ENCODE measurements at places on chromosomes 5 and 9.
A peak's percentile ranks its signal among the peaks of the same experiment; 100 is the strongest.

DNA sequence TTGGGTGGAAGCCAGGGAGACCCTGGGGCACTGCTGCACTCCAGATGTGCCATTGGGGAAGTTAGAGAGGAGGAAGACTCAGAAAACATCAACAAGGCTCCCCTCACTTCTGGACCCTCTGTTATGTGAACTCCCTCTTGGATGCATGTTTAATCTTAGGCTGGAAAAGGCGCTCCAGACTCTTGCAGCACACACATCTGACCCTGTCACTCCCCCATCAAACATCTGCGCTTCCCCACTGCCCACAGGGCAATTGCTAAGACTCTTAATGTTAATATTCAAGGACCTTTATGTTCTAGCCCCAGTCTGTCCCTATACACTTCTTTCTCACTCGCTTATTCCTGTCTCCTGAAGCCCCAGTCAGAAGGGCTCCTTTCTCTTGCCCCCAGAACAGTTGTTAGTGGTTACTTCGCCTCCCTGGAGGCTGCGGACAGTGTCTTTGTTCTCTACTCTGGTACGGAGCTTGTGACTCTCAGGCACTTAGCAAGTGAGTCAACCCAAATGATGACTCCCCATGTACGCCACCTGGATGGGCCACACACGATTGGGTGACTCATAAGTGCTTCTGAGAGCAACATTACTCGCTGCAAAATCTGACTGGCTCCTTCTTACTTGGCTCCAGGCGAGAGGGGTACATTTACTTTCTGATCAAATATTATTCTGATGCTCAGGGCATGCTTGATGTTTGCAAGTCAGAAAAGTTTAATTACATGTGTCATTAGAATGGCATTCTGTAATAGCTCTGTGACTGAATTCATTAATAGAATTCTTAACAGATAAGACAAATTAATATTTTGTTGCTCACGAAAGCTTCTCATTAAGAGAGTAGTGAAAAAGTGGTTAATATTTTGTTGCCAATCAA is 193.6 kb downstream of the HSPA4 start:
- H3K27ac ChIP-seq = no peak overlapping the region
- peaks cover 13% of the 10 kb centered on the region for H3K4me1 ChIP-seq
- no peaks in the 10 kb centered on the region for H3K36me3 ChIP-seq
- no peaks in the 10 kb centered on the region for H3K27me3 ChIP-seq
- peak; percentile 43 for DNase-seq
- no peak overlapping the region for H3K4me3 ChIP-seq

GRCh38 chr5:103674251-103674650 is 111.7 kb upstream of the NUDT12 start:
- no peaks in the 10 kb centered on the region for H3K27me3 ChIP-seq
- H3K4me1 ChIP-seq = no peaks in the 10 kb centered on the region
- H3K4me3 ChIP-seq = no peak overlapping the region
- no peak overlapping the region for H3K27ac ChIP-seq
- no peak for DNase-seq

GRCh38 chr9:99392986-99393385 is 170.9 kb downstream of the SEC61B start:
- H3K27ac ChIP-seq = no peak overlapping the region
- H3K4me1 ChIP-seq = no peaks in the 10 kb centered on the region
- H3K4me3 ChIP-seq = no peak overlapping the region
- no peaks in the 10 kb centered on the region for H3K36me3 ChIP-seq
- DNase-seq = no peak

DNA sequence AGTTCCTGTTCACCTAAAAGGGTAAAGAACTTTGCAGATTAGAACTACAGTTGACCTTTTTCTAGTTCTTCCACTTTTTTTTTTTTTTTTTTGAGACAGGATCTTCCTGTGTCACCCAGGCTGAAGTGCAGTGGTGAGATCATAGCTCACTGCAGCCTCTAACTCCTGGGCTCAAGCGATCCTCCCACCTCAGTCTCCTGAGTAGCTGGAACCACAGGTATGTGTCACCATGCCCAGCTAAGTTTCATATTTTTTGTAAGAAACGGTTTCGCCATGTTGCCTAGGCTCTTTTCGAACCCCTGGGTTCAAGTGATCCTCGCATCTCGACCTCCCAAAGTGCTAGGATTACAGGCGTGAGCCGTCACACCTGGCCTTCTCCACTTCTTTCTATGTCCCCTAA is 39.7 kb upstream of the TNFAIP8 start:
- peak overlapping the region; percentile 55 for H3K4me3 ChIP-seq
- peaks cover 82% of the 10 kb centered on the region for H3K4me1 ChIP-seq
- no peak for DNase-seq
- H3K27ac ChIP-seq = peak overlapping the region; percentile 74
- H3K36me3 ChIP-seq = peaks cover 51% of the 10 kb centered on the region

GRCh38 chr5:132475497-132475882 is 15.1 kb downstream of the IRF1 start:
- H3K4me3 ChIP-seq = no peak overlapping the region
- no peak for DNase-seq
- peak overlapping the region; percentile 78 for H3K27ac ChIP-seq
- peaks cover 21% of the 10 kb centered on the region for H3K36me3 ChIP-seq
- H3K27me3 ChIP-seq = no peaks in the 10 kb centered on the region

DNA sequence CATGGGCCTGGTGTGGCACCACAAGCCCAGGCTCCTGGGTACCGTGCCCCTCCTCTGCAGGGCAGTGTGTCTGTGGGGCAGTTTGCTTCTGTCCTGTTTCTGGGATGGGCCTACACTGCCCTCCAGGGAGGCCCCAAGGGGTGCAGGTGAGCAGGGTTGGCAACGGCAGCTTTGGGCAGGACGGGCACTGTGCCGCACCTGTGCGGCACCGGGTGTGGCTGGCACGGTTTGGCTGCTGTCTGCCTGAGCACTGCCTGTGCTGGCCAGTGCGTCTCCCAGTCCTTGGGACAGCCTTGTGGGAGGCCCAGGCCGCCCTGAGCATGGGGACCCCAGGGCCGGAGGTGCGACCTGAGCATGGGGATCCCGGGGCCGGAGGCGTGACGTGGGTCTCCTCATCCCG is 37.2 kb downstream of the RXRA start:
- H3K36me3 ChIP-seq = no peaks in the 10 kb centered on the region
- no peak overlapping the region for H3K4me3 ChIP-seq
- no peak overlapping the region for H3K27ac ChIP-seq

- no peaks in the 10 kb centered on the region for H3K27me3 ChIP-seq
- H3K4me3 ChIP-seq = no peak overlapping the region
- DNase-seq = no peak
- peaks cover 24% of the 10 kb centered on the region for H3K36me3 ChIP-seq
- H3K4me1 ChIP-seq = peaks cover 3% of the 10 kb centered on the region
These were observed 13.8 kb downstream of the PTGES2 start for GRCh38 chr9:128113526-128114325.

GRCh38 chr9:126483468-126484073 is 130.2 kb upstream of the LMX1B start:
- H3K27me3 ChIP-seq = peaks cover 47% of the 10 kb centered on the region
- no peak for DNase-seq
- H3K36me3 ChIP-seq = no peaks in the 10 kb centered on the region
- peaks cover 3% of the 10 kb centered on the region for H3K4me1 ChIP-seq
- H3K27ac ChIP-seq = no peak overlapping the region

DNA sequence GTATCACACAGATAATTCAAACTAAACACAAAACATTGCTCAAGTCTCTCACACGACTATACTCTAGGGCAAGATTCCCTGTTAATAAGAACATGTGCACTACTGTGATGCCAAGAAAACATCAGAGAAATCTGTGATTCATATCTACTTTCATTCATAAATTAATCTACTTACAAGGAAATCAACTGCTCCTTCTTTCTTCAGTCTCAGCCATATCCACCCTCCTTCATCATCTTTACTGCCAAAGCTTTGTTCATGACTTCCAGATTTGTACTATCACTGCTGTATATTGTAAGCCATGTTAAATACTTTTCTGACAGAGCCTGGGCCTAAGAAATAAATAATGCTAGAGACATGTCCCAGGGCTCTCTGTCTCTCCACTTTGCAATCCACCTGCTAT is 35.1 kb downstream of the CTNNAL1 start:
- no peak for DNase-seq
- no peaks in the 10 kb centered on the region for H3K4me1 ChIP-seq
- no peak overlapping the region for H3K4me3 ChIP-seq
- peaks cover 1% of the 10 kb centered on the region for H3K36me3 ChIP-seq
- H3K27me3 ChIP-seq = no peaks in the 10 kb centered on the region

GRCh38 chr9:115327436-115328122 is 209.6 kb upstream of the TNC start:
- no peaks in the 10 kb centered on the region for H3K36me3 ChIP-seq
- no peak for DNase-seq
- no peak overlapping the region for H3K4me3 ChIP-seq
- H3K4me1 ChIP-seq = no peaks in the 10 kb centered on the region
- no peak overlapping the region for H3K27ac ChIP-seq
- H3K27me3 ChIP-seq = no peaks in the 10 kb centered on the region

DNA sequence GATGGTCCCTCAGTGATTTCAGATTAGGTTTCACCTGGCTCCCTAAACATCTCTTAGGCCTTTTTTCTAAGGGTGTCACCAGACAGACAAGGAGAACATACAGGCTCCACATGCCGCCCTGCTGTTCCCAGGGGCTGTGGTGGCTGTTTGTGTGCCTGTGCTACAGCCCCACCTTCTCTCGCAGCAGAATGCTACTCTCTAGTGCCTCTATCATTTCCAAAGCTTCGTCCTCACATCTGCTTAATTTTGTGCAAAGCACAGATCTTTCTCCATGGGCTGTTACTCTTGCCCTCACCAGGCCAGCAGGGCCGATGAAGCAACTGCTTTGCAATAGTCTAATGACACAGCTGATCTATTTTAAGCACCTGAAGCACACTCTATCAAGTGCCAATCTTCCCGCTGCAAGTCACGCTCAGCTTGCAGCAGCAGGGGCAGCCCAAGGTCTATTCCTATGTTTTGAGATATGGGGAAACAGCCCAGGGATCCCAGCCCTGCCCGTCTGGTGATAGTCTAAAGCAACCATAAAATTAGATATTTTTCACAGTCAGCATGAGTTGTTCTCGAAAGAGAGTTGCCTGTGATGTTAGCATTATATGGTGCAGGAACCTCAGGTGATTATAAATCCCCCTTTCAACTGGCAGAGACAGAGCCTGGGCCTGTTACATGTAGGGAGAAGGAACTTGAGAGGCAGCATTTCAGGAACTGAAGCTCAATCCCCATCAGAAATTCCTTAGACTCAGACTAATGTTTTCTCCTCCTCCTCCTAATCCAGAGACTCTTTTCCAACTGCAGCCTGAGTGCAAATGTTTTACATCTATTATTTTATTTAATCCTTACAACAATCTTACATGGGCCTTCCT is 12.7 kb downstream of the ABLIM3 start:
- H3K4me1 ChIP-seq = no peaks in the 10 kb centered on the region
- no peak overlapping the region for H3K27ac ChIP-seq
- H3K27me3 ChIP-seq = peaks cover 4% of the 10 kb centered on the region
- no peak overlapping the region for H3K4me3 ChIP-seq
- DNase-seq = no peak
- no peaks in the 10 kb centered on the region for H3K36me3 ChIP-seq

- no peak for DNase-seq
- H3K4me1 ChIP-seq = peaks cover 71% of the 10 kb centered on the region
- H3K27ac ChIP-seq = peak overlapping the region; percentile 99
- H3K4me3 ChIP-seq = peak overlapping the region; percentile 74
- H3K27me3 ChIP-seq = no peaks in the 10 kb centered on the region
These were observed 12.8 kb upstream of the PHF19 start for GRCh38 chr9:120889606-120890271.

DNA sequence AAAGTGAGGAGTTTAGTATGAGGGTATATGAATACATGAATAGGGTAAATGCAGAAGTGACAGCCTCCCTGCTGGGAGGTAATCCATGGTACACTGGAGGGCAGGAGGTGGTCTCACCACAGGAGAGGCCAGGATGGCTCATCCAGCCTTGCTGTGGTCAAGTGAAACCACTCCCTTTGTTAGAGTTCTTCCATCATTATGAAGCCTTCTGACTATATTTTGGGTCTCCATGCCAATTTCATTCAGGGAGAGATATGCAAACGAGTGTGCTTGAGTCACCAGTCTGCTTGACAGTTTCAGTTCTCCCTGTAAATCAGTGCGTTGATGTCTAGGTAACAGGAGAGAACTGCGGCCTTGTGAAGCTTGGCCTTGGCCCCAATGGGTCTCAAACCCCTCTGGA is 16.4 kb downstream of the PPP3R2 start:
- no peak overlapping the region for H3K27ac ChIP-seq
- no peaks in the 10 kb centered on the region for H3K36me3 ChIP-seq
- H3K27me3 ChIP-seq = no peaks in the 10 kb centered on the region
- H3K4me3 ChIP-seq = no peak overlapping the region
- H3K4me1 ChIP-seq = peaks cover 6% of the 10 kb centered on the region

- DNase-seq = no peak
- no peaks in the 10 kb centered on the region for H3K36me3 ChIP-seq
- H3K27ac ChIP-seq = no peak overlapping the region
- no peaks in the 10 kb centered on the region for H3K4me1 ChIP-seq
These were observed 117.5 kb downstream of the MACIR start for GRCh38 chr5:103375863-103376591.

DNA sequence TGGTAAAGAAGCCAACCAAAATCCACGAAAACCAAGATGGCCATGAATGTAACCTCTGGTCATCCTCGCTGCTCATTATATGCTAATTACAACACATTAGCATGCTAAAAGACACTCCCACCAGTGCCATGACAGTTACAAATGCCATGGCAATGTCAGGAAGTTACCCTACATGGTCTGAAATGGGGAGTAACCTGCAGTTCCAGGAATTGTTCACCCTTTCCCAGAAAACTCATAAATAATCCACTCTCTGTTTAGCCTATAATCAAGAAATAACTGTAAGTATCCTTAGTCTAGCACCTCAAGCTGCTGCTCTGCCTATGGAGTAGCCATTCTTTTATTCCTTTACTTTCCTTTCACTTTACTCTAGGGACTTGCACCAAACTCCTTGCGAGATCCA is 160.6 kb downstream of the EFNA5 start:
- H3K27ac ChIP-seq = no peak overlapping the region
- no peaks in the 10 kb centered on the region for H3K36me3 ChIP-seq
- peaks cover 17% of the 10 kb centered on the region for H3K27me3 ChIP-seq
- no peak for DNase-seq
- H3K4me1 ChIP-seq = no peaks in the 10 kb centered on the region

- no peaks in the 10 kb centered on the region for H3K27me3 ChIP-seq
- H3K36me3 ChIP-seq = peaks cover 5% of the 10 kb centered on the region
- H3K4me1 ChIP-seq = peaks cover 77% of the 10 kb centered on the region
- DNase-seq = peak; percentile 81
- H3K4me3 ChIP-seq = peak overlapping the region; percentile 69
These were observed 28.0 kb upstream of the ADAM19 start for GRCh38 chr5:157603333-157604190.

GRCh38 chr5:1197876-1198666 is 3.3 kb upstream of the SLC6A19 start:
- no peaks in the 10 kb centered on the region for H3K36me3 ChIP-seq
- DNase-seq = no peak
- H3K27me3 ChIP-seq = peaks cover under 1% of the 10 kb centered on the region
- H3K4me3 ChIP-seq = no peak overlapping the region
- H3K4me1 ChIP-seq = no peaks in the 10 kb centered on the region
- H3K27ac ChIP-seq = no peak overlapping the region

GRCh38 chr5:142134331-142135010 is 25.9 kb downstream of the NDFIP1 start:
- no peak overlapping the region for H3K27ac ChIP-seq
- no peak overlapping the region for H3K4me3 ChIP-seq
- DNase-seq = no peak
- no peaks in the 10 kb centered on the region for H3K27me3 ChIP-seq
- H3K4me1 ChIP-seq = peaks cover 8% of the 10 kb centered on the region

Measured in T-helper 2 cell treated with Interferon-gamma antibody and Interleukin-4, amounts not matched to agents 5 μg/mL and 100 μg/mL, for 36 hours (primary cell).